Iris pigment epithelial cell (primary cell): ENCODE measurements at places on chromosomes 4 and X.

- peak; percentile 6 for DNase-seq
These were observed 33.5 kb upstream of the CYBB start for GRCh38 chrX:37746218-37746941.

DNA sequence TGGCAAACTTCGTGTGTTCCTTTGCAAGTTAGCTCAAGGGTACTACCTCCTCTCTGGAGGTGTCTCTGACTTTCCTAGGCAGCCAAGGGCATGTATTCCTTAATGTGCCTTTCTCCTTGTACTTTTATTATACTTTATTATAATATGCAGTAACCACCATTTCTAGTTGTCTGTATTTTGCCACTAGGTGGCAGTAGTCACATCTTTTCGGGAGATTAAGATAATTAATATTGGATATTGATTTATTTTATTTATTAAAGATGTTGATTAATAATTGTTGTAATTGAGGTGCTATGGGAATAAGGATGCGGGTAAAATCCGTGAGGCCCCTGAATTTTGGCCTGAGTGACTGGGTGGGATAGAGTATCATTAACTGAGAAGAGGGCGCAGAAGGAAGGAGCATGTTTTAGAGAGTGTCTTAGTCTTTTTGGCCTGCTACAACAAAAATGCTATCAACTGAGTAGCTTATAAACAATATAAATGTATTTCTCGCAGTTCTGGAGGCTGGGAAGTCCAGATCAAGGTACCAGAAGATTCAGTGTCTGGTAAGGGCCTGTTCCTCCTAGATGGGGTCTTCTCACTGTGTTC lies 153.3 kb downstream of the TMEM164 start:
- peak; percentile 9 for DNase-seq

DNA sequence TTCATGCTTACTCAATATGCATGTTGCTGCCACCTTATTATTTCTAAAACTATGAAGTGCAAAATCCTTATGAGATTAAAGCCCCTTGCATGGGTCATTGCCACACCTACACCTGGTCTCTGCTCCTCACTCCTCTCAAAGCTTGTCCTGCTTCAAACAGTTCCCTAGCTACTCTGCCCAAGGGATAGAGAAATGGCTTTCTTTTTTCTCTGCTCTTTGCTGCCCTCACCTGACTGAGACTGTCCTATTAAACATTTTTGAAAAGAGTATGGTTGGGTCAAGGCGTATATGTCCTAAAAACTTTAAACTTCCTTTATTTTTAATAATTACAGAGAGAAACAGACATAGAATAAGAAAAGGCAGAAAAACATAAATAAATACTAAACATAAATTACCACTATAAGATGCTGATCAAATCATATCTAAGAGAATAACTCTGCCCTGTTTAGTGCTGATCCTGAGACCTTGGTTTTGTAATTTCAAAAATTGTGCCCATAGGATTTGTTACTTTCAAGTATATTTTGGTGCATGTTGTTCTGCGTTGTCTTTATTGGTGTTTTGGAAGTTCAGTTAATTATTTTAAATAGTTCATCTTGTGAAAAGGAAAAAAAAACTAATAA lies 704.9 kb upstream of the PABPC4L start:
- peak; percentile 3 for DNase-seq

GRCh38 chrX:141279476-141279875 lies 37.2 kb upstream of the SPANXC start:
- DNase-seq = peak; percentile 15

GRCh38 chrX:143571521-143571920 lies 54.2 kb upstream of the SPANXN3 start:
- no peak for DNase-seq

- DNase-seq = peak; percentile 71
These were observed 553 bp upstream of the MED28 start for GRCh38 chr4:17613761-17614415.

GRCh38 chr4:3331511-3332394 lies 38.9 kb downstream of the RGS12 start:
- DNase-seq = no peak

DNA sequence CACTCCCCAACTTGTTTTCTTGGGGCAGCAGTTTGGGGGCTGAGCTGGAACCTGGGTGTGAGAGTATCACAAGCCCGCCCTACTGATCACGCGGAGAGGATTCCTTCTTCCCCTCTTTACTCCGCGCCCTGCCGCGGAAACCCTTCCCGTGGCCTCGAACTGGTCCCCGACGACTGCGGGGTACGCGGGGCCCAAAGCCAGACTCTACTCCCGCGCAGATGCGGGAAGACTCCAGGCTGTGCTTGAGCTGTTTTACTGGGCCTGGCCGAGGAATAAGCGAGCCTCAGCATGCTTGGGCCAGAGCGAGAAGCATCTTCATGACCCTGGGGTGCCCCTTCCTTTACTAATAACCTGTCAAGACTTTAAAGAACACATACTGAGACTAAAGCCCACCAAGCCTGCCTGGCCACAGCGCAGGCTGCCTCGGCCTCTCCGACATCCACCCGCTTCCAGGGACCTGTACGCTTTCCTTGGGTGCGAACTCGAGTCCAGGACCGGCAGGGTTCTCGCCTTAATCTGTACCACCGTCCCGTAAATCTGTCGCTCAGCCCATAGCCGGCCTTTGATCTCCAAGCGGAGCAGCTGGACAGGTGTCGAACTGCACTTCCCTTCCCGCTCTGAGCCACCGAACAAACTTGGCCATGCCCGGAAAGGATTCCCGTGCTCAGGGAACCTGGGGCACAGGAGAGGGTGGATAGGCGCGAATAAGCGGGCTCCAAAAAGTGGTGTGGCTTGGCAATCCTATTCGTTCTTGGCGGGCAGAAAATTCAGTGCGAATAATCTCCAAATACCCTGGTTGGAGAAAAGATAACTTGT lies 55.0 kb upstream of the TMEM33 start:
- DNase-seq = no peak

- peak; percentile 66 for DNase-seq
These were observed 11.1 kb upstream of the TMEM156 start for GRCh38 chr4:39043058-39043860.

GRCh38 chr4:31022702-31023101 lies 302.5 kb downstream of the PCDH7 start:
- no peak for DNase-seq

- DNase-seq = no peak
These were observed 315.8 kb upstream of the TEX13C start for GRCh38 chrX:125003746-125004446.
